ENCODE measurements at places on chromosomes 6 and 20.

DNA sequence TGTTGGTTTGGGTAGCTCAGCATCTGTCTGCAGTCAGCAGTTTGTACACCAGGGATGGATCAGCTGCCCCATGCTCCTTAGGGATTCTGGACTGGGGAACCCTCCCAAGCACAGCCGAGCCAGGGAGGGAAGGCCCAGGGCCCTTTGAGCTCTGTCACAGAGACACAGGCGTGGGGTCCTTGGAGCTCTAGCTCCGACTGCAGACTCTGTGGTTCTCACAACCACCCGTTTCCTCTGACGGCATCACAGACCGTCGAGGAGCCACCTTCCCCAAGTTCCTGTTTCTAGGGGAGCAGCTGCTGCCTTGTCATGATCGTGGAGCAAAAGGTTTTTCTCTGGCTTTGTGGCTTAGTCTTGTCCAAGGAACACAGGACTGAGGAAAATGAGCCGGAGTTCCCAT is at the start of gene SLA2:
TSS of gene SLA2 (minus strand) at position 199 of the 400 bp plus-strand sequence. CDS start 4,861 bp downstream, outside the sequence.
- peak; percentile 57 for DNase-seq

DNA sequence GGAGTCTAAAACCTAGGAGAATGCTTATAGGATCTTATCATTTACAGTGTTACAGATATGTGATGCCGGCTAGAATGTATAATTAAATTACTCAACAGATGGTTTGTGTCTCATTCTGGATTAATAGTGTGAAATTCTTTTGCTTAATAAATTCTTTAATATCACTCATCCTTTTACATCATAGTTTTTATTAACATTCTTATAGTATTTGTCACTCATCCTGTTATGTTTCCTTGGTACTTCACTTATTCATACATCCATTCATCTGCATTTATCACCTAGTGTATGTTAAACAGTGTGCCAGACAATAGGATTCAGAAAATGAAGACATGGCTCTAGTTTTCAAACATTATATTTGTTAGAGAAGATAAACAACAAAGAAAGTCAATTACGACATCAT is 468.7 kb downstream of the FRK start:
- DNase-seq, result no peak

GRCh38 chr20:44092551-44093248 is 94.3 kb downstream of the JPH2 start:
- no peak for DNase-seq

GRCh38 chr6:169752074-169752623 is 727 bp downstream of the ERMARD start:
- no peak for DNase-seq

DNA sequence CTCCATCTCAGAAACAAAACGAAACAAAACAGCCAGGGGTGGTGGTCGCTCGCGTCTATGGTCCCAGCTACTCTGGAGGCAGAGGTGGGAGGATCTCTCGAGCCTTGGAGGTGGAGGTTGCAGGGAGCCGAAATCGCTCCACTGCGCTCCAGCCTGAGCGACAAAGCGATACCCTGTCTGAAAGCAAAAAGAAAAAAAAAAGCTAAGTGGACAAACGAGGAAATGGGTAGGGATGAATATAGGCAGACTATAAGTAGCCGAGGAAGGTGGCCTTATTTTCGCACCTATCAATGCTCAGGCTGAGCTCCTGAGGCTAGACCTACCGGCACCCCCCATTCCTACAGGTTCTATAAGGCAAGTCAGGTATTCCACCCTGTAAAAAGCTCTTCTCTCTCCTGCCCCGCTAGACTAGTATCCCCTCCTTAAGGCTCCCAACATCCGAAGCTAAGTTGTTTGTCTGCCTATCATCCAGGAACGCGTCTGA is 650 bp upstream of the CASP8AP2 start:
- peak; percentile 9 for DNase-seq

- DNase-seq, result no peak
These were observed 144.2 kb downstream of the PREX1 start for GRCh38 chr20:48683467-48684175.

DNA sequence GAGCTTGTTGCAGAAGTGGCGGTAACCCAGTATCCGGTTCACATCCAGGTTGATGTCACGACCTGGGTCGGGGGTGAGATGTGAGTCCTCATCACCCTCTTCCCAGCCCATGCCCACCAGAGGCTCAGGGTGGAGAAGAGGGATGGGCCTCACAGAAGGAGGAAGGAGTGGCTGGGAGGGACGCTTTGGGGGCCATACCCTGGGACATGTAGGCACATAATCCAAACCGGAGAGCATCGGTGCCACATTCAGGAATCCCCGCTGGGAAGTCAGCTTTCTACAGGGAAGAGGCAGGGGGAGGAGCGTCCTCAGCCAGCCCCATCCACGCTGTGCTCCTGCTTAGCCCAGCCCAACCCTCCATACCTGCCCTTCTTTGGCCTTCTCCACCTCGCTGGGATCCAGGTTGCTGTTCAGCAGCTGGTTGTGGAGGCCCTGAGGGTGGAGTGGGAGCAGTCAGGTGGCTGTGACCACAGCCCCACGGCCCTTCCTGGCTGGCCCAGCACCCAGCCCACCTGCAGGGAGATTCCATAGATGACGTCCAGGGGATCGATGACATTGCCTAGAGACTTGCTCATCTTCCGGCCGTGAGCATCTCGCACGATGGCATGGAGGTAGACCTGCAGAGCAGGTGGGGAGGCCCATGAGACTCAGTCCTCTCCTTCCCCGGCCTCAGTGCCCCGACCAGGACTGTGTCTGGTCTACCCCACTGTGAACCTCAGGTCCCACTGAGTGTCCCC is 3.5 kb upstream of the VWA7 start:
- DNase-seq, result no peak

DNA sequence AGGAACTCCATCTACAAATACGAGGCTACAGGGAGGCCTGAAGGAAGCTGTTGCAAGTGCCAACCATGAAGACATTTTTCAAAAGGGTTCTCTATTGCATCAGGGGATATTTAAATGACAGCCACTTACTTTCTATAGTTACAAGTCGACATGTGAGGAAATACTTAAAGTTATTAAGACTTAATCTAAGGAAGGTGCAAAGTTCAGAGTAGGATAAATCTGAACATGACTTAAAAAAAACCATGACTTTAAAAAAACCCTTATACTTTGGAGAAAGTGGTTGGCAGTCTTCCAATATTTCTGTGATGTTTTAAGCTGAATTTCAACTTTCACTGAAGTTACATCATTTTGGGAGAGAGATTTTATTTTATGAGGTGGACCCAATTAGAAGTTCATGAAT is 56.3 kb upstream of the EMILIN3 start:
- DNase-seq, result no peak

- DNase-seq, result peak; percentile 78
These were observed 567 bp upstream of the FNDC11 start for GRCh38 chr20:63553251-63553932.

GRCh38 chr6:71496018-71496721 is 207.6 kb downstream of the OGFRL1 start:
- no peak for DNase-seq

DNA sequence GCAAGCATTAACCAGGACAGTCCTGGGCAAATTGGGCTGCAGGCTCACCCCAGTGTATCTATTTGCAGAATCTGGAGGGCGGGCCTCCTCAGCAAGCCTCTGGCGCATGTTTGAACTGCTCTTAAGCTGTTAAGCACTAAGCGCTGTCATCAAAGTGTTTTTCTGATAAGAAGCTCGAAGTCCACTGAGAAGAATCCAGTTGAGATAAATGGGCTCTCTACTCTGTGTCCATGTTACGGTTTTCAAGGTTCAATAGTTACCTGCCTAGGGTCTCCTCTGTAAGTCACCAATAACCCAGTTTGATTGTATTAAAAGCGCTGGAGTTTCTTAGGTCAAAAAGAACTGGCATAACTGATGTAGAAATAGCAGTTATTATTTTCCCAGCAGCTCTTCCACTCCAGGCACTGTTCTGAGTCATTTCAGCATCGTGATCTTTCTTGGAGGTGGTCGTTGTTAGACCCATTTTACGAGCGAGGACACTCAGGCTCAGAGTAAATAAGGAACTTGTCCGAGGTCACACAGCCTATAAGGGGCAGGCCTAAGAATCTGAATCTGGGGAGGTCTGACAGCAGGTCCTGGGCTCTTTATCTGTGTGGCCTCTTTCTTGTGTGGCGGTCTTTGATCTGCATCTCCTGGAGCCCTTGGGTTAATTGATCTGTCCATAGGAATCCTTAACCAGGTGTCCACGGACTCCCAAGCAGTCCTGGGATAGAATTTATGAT is 207.4 kb upstream of the ZNF217 start:
- DNase-seq, result no peak

GRCh38 chr20:14401479-14402138 is 64.2 kb upstream of the FLRT3 start:
- DNase-seq, result no peak

DNA sequence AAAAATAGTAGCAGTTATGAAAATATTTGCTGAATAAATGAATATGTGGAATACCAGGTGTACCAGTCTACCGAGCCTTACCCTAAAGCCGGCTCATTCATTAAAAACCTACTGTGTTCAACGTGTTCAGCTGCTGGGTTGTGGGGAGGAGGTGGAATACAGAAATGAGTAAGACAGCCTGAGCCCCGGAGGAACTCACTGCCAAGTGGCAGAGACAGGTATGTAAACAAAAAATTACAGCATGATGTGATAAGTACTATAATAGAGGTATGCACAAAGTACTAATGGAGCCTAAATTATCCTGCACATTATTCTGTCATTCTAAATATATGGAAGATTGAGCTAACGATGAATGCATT is 6.8 kb upstream of the ADTRP start:
- no peak for DNase-seq

DNA sequence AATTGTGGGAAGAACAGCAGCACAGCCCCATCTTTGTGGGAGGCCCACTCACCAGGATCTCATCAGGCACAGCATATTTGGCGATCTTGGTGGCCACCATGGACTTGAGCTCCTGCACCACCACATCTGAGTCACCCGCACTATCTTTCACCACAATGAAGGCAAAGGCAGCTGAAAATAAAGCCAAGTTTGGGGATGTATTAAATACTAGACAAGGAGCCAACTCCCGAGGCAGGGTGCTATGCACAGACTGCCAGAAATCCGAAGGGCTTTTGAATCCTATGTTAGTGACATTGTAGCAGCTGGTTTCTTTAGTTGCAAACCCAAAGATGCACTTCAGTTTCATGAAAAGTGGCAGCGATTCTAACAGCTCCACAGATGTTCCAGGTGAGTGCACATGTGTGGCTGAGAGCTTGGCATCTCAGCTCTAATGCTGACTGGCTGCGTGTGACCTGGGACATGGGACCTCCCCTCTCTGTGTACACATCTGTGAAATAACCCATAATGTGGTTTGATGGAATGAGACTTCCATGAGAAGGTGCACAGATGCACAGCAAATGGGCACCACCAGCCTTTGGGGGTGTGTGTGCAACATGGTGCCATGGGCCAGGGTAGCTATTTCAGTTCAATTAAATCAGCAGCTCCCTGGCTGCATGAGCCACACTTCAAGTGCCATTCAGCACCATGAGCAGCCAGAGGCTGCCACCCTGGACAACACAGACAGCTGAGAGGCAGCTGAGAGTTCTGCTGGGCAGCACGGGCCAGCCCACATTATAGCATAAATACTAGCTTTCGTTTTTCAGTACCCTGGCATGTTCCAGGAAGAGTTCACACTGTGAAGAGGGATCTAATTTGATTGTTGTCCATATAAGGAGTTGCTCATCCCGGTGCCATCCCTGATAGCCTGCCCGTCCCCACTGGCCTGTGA is 16.9 kb upstream of the APMAP start:
- no peak for DNase-seq

GRCh38 chr6:53233309-53233708 is 84.7 kb upstream of the GCM1 start:
- no peak for DNase-seq

GRCh38 chr6:50868466-50868865 is 49.8 kb downstream of the TFAP2B start:
- DNase-seq, result no peak

DNA sequence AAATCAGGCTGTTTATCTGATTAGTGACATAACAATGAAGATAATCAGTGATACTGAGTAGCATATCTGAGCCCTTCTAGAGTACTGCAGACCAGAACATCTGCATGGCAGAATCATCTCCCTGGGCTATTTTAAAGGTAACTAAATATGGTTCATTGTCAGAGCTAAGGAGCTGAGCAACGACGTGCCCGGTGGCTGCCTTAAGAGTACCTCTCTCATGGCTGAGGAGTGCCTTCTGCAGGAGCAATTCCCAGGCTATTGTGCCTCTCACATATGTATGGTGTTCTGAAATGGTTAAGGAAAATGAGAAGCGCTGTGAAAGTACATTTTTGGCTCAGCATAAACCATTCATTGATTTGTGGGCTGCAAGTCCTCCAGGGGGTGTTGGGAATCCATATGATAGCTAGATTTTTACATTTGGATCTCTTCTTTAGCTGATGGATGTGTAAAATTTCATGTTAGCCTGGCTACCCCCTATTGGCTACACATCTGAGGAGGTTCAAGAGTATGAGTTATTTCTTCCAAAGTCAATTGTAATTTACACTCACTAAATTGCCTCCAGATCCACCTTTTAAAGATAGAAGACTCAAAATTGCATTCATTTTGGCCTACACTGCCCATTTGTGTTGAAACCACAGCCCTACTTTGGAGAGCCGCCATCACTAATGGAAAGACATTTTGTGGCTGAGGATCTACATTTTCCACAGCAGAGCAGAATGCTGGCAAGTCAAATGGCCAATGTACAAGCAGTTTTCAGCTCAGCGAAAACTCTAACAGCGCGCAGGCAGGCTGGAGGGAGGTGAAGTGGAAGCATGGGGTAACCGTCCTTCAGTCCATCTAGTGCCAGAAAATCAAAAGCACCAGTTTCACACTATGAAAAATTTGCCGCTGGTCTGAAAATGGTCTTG is 198.0 kb downstream of the SIM1 start:
- no peak for DNase-seq

DNA sequence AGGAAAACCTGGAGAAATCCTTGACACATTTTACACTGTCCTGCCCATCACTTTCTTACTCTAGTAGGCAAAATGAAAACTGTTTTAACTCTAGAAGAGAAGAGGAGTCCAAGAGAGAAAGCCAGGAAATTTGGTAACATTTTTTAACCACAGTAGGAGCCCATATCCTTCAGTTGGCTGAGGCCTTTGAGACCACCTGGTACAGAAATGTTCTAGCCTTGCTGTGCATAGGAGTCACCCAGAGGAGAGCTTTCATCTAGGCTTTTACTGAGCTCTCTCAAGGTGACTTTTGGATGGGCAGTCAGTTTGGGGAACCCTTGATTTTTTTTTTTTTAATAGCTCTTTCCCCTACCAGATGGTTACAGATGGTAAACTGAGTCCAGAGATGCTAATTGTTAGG is 25.0 kb downstream of the LRRN4 start:
- DNase-seq, result no peak

- no peak for DNase-seq
These were observed 131.2 kb upstream of the RIN2 start for GRCh38 chr20:19626896-19627295.

GRCh38 chr6:54193560-54193959 is 82.3 kb downstream of the MLIP start:
- DNase-seq, result no peak

DNA sequence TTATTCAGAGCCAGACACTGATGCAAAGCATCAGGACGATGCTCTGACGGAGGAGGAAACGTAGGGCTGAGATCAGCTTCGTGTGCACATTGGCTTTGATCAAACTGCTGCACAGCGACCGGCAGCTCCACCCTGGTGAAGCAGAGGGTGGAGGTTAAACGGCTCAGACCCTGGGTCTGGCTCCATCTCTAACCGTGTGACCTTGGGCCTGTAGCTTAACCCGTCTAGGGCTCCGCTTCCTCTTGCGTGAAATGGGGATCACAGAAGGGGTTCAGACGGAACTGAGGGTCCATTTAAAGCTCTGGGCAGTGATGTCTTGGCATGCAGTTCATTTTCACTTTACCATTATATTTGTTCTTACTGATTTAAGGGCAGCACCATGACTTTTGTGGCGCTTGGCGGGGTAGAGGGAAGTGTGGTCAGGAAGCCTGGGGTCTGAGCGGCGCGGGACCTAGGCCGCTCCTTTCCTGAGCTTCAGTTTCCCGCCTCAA is 644 bp downstream of the RBL1 start:
- peak; percentile 38 for DNase-seq

Data from activated effector memory CD4-positive, alpha-beta T cell treated with Interleukin-2 at 50 U/mL for 16 hours (primary cell).